ENCODE measurements at places on chromosomes 1 and 21. TPM values are rescaled to one million over a fixed set of nuclear protein-coding genes. Genes with fewer than 3 reads are reported as not detected.

The RAP1GAP gene
- total RNA-seq, result 0.06 TPM

The GBP4 gene
- total RNA-seq, result not detected

- no peak for DNase-seq
Measured at GRCh38 chr1:63190171-63190570, 132.2 kb upstream of the FOXD3 start.

- no peak for DNase-seq
Measured at GRCh38 chr1:21898326-21899200, 38.5 kb downstream of the HSPG2 start.

GRCh38 chr1:40363721-40364120 is 9.8 kb upstream of the SMAP2 start:
- DNase-seq, result no peak

GRCh38 chr1:29939079-29939478 is 702.8 kb downstream of the PTPRU start:
- no peak for DNase-seq

The CYP4B1 gene
- total RNA-seq, result not detected

The AMY2A gene
- total RNA-seq, result not detected

GRCh38 chr1:31648641-31649357 is 4.1 kb upstream of the PEF1 start:
- no peak for DNase-seq

The CCDC30 gene
- total RNA-seq, result 0.38 TPM

The ESPN gene
- not detected for total RNA-seq

DNA sequence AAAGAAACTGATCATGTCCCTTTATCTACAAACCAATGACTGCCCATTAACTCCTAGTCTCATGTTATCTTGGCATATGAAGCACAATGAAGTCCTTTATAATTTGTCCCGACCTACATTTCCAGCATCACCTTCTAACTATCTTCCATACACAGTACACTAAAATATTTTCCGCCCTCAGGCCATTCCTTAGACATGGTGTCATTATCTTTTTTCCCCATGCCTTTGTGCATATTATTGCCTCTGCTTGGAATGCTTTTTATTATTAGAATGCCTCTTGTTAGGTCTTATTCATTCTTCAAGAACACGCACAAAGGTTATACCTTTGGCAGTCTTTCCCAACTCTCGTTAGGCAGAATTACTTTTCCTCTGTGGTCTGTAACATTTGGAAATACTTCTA is 39.6 kb downstream of the ATG4C start:
- DNase-seq, result no peak

The ABCG1 gene
- not detected for total RNA-seq

The MR1 gene
- 16.9 TPM for total RNA-seq

The RNU1-1 gene
- not detected for total RNA-seq

- no peak for DNase-seq
Measured at GRCh38 chr1:175178456-175178855, 14.1 kb downstream of the KIAA0040 start.

DNA sequence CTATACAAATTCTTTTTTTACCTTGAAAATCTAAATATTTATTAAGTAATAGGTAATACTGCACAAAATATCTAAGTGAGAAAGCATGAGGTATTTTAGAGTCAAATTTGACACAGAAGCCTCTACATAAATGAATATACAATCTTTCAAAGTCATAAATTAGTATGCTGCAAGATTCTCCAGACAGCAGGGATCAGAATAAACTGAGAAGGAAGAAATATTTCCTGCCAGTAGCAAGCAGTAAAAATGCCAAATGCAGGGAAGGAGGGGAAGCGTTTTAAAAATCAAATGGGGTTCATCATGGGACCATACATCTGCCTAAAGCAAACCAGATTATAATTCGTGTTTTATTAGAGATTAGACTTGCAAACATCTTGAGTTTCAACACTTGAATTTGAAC is 18.9 kb downstream of the COLGALT2 start:
- no peak for DNase-seq

DNA sequence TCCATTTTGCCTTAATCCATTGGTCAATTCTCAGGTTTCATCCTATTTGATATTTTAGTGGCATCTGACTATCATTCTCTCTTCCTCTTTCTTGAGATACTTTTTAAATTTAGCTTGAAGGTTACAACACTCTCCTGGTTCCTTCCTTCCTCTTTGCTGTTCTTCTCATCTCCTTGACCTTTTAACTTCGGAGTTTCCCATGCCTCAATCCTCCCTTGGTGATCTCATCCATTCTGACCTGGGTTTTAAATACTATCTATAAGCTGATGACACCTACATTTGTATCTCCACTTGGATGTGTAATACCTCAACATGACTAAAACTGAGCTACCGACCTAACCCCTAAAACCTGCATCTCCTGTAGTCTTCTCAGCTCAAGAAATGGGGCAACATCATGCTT is 4.8 kb upstream of the ZNF687 start:
- DNase-seq, result no peak

DNA sequence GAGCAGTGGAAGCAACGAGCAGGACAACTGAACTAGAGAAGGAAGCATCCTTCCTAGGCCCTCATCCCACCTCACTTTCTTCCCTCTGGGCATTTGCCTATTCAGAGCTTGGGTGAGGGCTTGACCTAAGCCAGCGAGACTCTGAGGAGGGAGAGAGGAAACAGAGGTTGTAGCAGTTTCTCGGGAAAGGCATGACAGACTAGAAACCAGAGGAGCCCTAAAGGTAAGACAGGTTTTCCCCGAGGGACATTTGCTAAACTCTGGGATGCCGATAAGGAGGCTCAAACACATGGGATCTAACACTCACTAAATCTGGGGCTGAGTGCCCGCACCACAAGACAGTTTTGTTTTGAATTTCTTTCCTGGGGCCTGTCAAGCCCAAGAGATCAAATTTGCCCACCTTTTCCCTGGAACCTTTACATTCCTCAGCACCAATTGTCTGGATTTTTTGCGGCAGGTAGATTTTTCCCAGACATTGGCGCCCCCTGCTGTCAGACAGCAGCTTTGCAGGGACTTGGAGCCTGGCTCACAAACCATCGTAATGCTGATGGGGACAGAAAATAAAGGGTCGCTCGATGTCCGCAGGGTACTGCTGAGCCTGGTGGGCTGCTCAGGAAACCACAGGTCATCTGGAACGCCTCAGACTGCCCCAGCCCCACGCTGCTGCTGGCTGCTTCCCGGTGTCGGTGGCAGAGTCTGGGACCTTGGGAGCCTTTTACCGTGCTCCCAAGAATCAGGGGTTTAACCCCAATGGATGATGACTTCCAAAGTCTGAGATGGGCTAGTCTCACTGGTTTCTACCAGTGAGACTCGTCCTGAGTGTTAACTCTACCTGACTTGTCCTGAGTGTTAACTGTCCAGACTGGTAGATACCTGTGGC is 23.4 kb upstream of the TSPAN2 start:
- DNase-seq, result no peak

- no peak for DNase-seq
Measured at GRCh38 chr21:22374218-22374969, 1376.2 kb downstream of the NCAM2 start.

The CFAP74 gene
- not detected for total RNA-seq

GRCh38 chr1:17759114-17759513 is 4.0 kb downstream of the ACTL8 start:
- no peak for DNase-seq

DNA sequence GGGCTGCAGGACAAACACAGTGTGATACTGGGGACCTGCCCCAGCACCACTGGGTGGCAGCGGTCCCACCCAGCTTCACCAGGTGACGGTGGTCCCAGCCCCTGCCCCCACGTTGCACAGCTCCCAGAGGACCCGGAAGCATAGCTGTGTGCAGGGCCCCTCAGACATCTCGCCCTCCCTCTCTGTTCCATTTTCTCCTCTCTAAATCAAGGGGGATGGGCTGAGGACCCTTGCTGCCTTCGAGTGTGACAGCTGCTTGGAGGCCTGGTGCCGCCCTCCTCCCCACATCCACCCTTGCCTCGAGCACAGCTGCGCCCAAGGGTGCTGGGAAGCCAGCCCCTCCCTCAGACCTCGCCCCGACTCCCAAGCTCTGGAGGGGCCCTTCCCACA is 16.1 kb upstream of the LRRC3 start:
- DNase-seq, result no peak

DNA sequence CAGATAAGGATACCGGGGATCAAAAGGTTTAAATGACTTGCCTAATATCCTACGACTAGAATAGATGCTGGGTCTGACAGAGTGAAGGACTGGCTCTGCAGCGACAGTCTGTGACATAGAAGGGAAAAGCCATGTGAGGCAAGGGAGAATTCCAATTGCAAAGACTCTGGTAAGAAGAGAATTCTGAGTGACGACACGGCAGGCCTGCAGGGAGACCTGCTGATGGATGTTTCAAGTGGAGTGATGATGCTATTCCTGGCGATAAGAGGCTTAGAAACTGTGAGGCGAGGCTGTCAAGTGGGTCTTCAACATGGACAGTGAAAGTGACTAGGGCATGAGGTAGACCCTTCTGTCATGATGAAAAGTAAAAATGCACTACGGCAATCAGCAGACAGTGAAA is 176.6 kb upstream of the PBX1 start:
- no peak for DNase-seq

The CENPL gene
- 32.9 TPM for total RNA-seq

The SLC1A7 gene
- not detected for total RNA-seq

The PLXNA2 gene
- 17.7 TPM for total RNA-seq
